Smooth muscle cell of trachea (primary cell): ENCODE measurements at places on chromosomes 6 and 20. TPM values are rescaled to one million over a fixed set of nuclear protein-coding genes. Genes with fewer than 3 reads are reported as not detected.

The RUNX2 gene
- 2.2 and 4.5 TPM in 2 replicates for total RNA-seq

The GJA1 gene
- 120 and 124 TPM in 2 replicates for total RNA-seq

The PLEKHG1 gene
- total RNA-seq: 4.5 and 6.3 TPM in 2 replicates

The SEL1L2 gene
- total RNA-seq: not detected in 2 replicates

The FAM210B gene
- 46.3 and 63.2 TPM in 2 replicates for total RNA-seq

The RIPPLY2 gene
- 0.29 and 0.66 TPM in 2 replicates for total RNA-seq

The LPIN3 gene
- 5.4 and 9.9 TPM in 2 replicates for total RNA-seq

The TMEM181 gene
- total RNA-seq: 30.1 and 37.5 TPM in 2 replicates

The SLC22A1 gene
- 0.44 and 1.3 TPM in 2 replicates for total RNA-seq

The DNMT3B gene
- total RNA-seq: 1.7 and 3.8 TPM in 2 replicates

The MLN gene
- not detected in 2 replicates for total RNA-seq

The ME1 gene
- total RNA-seq: 26.0 and 36.7 TPM in 2 replicates

The KIF25 gene
- not detected in 2 replicates for total RNA-seq

The RAMACL gene
- 1.8 and 2.5 TPM in 2 replicates for total RNA-seq

The EGFL8 gene
- total RNA-seq: 0.66 and 1.9 TPM in 2 replicates

The TRERF1 gene
- 8.9 and 10.3 TPM in 2 replicates for total RNA-seq

The PSMG4 gene
- total RNA-seq: 31.7 and 35.2 TPM in 2 replicates

The SPAG4 gene
- 11.2 and 13.1 TPM in 2 replicates for total RNA-seq

The TOMM34 gene
- total RNA-seq: 24.3 and 29.1 TPM in 2 replicates

The ANKRD66 gene
- total RNA-seq: not detected in 2 replicates

The HSPA1L gene
- 1.5 TPM in 2 replicates for total RNA-seq

The FAM83D gene
- 4.0 and 27.2 TPM in 2 replicates for total RNA-seq

The RHAG gene
- total RNA-seq: not detected in 2 replicates

The SLC25A27 gene
- 8.4 and 9.9 TPM in 2 replicates for total RNA-seq

The SPDEF gene
- total RNA-seq: 0.15 TPM in 1 of 2 replicates, not detected in the other

The SPATA25 gene
- total RNA-seq: 1.5 and 3.5 TPM in 2 replicates

The OXT gene
- total RNA-seq: not detected in 2 replicates

The PI3 gene
- not detected in 2 replicates for total RNA-seq

The BTN1A1 gene
- total RNA-seq: not detected in 2 replicates

The LAMA5 gene
- total RNA-seq: 90.0 and 101 TPM in 2 replicates

The SAMD5 gene
- total RNA-seq: 0.99 and 2.6 TPM in 2 replicates

The BPIFA1 gene
- total RNA-seq: not detected in 2 replicates

The VGLL2 gene
- total RNA-seq: not detected in 2 replicates

The PLG gene
- total RNA-seq: not detected in 2 replicates

The RWDD2A gene
- total RNA-seq: 3.3 and 3.9 TPM in 2 replicates

The RXRB gene
- 28.2 and 36.4 TPM in 2 replicates for total RNA-seq

The BHLHE23 gene
- not detected in 2 replicates for total RNA-seq

The COL20A1 gene
- total RNA-seq: under 0.01 TPM in 2 replicates

The ABT1 gene
- total RNA-seq: 10.6 and 11.8 TPM in 2 replicates

The SLCO4A1 gene
- total RNA-seq: 0.66 and 1.3 TPM in 2 replicates

The LCA5 gene
- 4.8 and 8.3 TPM in 2 replicates for total RNA-seq

The TUBB1 gene
- not detected in 2 replicates for total RNA-seq

The EPPIN gene
- total RNA-seq: not detected in 2 replicates

The PLA2G7 gene
- not detected in 2 replicates for total RNA-seq

The RIOK1 gene
- 12.4 and 15.7 TPM in 2 replicates for total RNA-seq

The HECA gene
- 24.5 and 26.6 TPM in 2 replicates for total RNA-seq

The HFE gene
- 20.7 and 29.5 TPM in 2 replicates for total RNA-seq

The MCHR2 gene
- total RNA-seq: not detected in 2 replicates

The SEMG1 gene
- not detected in 2 replicates for total RNA-seq

The SRMS gene
- total RNA-seq: not detected in 2 replicates

The CTAGE9 gene
- total RNA-seq: not detected in 2 replicates

The KIF13A gene
- total RNA-seq: 105 and 109 TPM in 2 replicates

The CENPQ gene
- 3.5 and 7.1 TPM in 2 replicates for total RNA-seq

The MPC1 gene
- total RNA-seq: 24.8 and 31.0 TPM in 2 replicates

The DSP gene
- under 0.01 and 0.44 TPM in 2 replicates for total RNA-seq

The CTNNBL1 gene
- 23.7 and 43.8 TPM in 2 replicates for total RNA-seq

The RIPK1 gene
- total RNA-seq: 25.7 and 26.6 TPM in 2 replicates

The IL17A gene
- total RNA-seq: not detected in 2 replicates
